ENCODE measurements at places on chromosomes 12 and 14.

- no peak for DNase-seq
Observed at GRCh38 chr14:65709576-65709975, 297.0 kb downstream of the FUT8 start.

- DNase-seq, result no peak
Observed at GRCh38 chr12:132273992-132274334, 55.4 kb downstream of the GALNT9 start.

- no peak for DNase-seq
Observed at GRCh38 chr12:4285070-4285469, 11.5 kb downstream of the CCND2 start.

DNA sequence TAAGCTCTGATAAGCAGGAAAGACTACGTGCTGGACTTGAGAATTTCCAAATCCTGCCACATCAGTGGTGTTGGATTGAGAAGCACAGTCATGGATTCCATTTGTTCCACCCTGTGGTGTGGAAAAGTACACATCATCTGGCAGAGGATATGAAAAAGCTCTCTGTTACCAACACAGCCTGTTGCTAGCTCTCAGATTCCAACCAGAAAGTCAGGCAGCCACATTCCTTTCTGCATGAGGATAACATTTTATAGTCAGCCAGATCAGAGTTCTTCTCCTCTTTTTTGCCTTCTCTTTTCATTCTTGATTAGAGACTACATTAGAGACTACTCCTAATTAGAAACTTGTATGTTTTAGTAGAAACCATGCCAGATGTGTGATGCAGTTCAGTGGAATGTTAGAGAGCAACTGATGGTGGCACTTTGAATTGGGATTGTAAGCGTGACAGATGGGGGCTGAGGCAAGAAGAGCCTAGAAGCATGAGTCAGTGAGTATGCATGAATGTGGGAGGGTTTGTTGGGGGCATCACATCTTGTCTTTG is 61.2 kb upstream of the STXBP6 start:
- DNase-seq, result peak; percentile 73

- peak; percentile 54 for DNase-seq
Observed at GRCh38 chr12:127964717-127965116, 302.3 kb upstream of the TMEM132C start.

DNA sequence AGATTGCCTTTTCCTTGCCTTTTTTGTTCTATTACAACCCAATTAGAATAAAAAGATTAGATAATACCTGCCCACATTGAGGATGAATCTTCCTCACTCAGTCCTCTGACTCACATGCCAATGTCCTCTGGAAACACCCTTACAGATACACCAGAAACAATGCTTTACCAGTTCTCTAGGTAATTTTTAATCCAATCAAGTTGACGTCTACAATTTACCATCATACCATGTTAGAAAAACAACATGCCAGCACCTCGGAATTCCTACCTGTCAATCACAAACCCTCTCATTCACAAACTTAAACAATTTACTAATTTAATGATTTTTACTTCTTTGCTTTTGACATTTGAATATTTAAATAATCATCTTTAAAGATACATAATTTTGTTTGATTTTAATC is 953.8 kb downstream of the TRHDE start:
- DNase-seq, result no peak

DNA sequence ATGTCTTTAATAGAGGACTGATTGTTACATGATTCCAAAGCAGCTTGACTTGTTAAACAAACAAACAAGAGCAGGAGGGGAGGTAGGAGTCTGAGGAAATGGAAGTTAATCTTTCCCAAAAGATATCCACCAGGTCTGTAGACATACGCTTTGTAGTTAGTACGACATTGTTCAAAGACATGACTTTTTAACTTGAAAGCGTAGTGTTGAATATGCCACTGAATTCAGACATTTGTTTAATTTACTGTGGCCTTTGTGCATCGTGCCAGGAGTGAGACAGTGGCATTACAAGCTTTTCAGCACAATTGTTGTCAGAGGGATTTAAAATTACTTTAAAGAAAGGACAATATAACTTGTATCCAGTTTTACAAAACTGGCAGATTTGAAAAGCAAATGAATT is 53.0 kb downstream of the SAV1 start:
- DNase-seq, result no peak

DNA sequence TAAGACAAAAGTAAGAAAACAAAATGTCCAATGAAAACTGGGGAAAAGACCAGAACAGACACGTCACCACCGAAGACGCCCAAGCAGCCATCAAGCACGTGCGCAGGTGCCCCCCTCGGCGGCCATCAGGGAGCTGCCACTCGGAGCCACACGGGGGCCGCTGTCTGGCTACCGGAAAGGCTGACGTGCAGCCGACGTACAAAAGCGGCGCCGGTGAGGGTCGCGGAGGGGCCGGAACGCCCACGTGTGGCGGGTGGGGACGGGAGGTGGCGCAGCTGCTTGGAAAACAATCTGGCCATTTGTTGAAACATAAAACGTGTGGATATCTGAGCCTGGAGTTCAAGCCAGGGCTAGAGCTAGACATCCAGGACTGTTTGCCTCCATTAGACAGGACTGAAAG is 60.7 kb downstream of the GALNT9 start:
- DNase-seq, result no peak

DNA sequence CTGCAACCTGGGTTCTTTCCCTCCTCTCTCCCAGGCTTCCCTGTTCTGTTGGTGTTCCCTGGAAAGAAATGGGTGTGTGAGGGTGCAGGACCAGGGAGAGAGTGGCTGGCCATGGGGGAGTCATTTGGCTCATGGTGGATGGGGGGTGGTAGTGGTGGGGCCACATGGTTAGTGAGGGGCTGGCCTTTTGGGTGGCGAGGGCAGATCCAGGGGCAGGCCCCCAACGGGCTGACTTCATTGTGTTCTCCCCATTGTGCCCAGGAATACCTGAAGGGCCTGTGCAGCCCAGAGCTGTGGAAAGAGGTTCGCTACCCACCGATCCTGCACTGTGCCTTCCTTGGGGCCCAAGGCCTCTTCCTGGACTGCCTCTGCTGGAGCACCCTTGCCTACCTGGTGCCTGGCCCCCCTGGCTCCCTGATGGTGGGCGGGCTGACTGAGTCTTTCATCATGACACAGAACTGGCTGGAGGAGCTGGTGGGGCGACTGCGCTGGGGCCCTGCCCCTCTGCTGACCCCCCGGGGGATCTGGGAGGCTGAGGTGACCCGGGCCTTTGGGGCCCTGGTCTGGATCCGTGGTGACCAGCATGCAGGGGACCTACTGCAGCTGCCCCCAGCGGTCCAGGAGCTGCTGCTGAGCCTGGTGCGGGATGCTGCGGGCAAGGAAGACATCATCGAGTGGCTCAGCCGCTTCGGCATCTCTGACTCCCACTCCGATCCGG is 9.0 kb downstream of the NYNRIN start:
- DNase-seq, result no peak

DNA sequence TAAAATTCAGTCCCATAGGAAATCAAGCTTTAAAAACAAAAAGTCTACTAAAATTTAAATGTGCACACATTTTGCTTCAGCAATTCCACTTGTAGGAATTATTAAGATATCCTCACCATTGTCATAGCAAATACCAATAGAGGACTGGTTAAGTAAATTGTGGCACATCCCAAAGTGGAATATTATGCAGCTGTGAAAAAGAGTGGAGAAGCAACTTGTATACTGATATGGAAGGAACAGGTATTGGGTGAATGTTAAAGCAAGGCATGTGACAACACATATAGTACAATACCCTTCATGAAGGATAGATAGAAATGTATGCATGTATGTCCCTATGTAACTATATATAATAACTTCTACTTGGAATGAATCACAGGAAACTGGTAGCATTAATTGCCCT is 11.9 kb downstream of the KRT8 start:
- DNase-seq, result no peak

DNA sequence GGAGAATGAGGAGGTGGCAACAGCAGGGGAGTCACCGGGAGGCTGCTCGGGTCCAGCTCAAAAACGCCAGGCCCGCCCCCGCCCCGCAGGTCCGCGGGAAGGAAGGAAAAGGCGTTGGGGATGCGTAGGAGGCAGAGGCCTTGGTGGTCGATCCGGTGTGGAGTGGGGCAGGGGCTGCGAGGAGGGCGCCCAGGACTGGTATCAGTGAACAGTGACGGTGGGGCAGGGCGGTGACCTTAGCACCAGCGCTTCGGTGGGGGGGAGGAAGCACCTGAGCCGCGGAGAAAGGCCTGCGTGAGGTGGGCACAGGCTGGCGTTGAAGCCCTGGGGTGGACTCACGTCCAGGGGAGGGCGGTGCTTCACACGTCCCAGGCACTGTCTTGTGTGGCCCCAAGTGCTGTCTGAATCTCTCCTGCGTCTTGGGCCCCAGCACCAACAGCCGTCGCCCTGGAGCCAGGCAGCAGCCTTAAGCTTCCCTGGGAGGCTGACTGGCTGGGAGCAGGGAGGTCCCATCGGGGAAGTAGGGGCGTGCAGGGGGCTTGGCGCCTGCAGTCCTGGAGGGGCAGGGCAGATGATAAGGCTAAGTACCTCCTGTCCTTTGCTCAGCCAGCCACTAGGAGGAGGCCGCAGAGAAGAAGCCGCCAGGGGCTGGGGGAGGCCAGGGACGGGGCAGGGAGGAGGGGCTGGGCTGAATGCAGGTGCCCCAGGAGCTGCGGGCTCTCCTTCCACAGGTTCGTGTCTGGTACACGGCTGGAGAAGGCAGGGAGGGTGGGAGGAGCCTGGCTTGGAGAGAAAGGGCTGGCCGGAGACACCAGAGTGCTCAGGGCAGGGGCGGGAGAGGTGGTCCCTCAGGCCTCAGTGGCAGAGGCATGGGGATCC is 26.5 kb downstream of the ZBTB42 start:
- peak; percentile 80 for DNase-seq

- no peak for DNase-seq
Observed at GRCh38 chr14:25049093-25049567, 817 bp downstream of the STXBP6 start.

DNA sequence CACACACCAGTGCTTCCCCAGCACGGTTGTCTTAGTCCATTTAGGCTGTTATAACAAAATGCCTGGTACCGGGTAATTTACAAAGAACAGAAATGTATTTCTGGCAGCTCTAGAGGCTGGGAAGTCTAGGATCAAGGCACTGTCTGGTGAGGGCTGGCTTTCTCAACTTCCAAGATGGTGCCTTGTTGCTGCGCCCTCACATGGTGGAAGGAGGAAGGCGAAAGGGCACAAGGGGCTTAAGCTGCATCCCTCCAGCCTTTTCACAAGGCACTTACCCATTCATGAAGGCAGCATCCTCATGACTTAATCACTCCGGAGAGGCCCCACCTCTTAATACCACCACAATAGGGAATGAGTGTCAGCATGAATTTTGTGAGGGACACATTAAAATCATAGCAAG is 155.5 kb downstream of the SLC15A5 start:
- DNase-seq, result peak; percentile 47

DNA sequence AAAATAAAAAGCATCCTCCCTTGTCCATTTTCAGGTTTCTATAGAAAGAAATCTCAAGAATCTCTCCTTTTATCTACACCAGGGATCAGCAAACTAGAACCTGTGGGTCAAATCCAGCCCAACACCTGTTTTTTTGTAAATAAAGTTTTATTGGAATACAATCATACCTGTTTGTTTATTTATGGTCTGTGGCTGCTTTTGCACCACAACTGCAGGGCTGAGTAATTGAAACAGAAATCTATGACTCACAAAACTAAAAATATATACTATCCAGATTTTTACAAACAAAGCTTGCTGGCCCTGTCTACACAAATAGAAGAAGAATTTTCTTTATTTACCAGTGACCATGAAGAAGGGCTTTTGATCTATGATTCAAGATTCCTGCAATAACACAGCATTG is 95.1 kb upstream of the COCH start:
- DNase-seq, result no peak

- DNase-seq, result no peak
Observed at GRCh38 chr12:3666441-3666840, 86.5 kb downstream of the CRACR2A start.

- no peak for DNase-seq
Observed at GRCh38 chr12:132014915-132015280, 65.2 kb downstream of the EP400 start.

- no peak for DNase-seq
Observed at GRCh38 chr12:88122666-88123065, 19.2 kb downstream of the CEP290 start.

DNA sequence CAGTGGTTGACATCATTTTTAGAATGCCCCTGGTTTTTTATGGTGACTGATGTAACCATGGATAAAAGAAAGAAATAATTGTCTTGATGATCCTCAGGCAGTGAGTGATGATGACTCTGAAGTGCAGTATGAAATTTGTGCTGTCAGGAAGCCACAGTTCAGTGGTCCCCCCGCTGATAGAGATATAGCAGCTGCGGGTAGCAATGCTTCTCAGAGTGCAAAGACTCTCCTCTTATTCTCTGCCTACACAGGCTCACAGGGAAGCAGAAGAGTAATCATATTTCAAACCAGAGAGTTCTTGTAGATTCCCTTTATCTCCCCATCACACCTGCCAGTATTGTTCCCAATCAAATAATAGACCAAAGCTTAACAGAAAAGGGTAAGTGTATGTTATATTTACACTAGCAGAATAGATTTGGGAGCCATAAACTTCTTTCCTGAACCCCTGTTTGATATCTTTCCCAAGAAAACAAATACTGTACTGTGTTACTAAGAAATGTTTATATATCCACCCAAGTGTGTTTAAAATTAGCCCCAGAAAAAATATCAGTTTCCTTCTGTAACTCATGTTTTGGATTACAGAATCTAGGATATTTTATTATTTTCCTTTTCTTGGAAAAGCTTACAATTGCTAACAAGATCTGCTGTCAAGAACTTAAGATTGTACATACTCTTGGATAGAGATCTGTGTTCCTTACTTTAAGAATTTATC is 1817.4 kb upstream of the FLRT2 start:
- no peak for DNase-seq

DNA sequence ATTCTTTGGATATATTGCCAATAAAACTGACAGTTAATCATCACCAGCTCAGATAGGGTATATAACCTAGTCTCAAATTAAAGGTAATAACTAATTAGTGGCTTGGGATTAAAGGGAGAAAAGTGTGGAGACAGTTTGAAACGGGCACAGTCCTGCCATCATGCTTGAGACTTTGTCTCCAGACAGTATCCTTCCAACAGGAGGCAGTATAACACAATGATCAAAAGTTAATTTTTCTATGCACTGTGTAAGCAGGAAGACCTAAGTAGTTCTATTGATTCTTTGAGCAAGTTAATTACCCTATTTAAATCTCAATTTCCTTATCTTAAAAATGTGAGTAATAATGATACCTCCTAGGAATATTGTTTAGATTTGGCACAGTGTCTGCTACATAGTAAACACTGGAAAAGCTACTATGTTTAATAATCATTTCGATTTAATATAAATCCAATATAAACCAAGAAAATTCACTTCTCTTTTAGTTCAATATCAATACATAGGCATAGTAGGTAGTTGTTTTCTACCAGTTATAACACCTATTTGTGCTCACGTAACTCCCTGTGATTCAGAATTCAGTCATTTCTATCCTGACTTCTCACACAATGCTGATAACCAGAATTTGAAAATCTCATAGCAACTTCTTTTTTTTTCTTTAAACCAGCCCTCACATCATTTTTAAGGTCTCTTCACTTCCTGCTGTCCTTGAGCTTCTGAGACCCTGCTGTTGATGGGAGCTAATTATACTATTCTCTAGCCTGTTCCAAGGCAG is 53.7 kb downstream of the GALNT4 start:
- DNase-seq, result peak; percentile 79
